Bronchial epithelial cell (primary cell): ENCODE measurements at places on chromosomes 6 and 20. TPM values are rescaled to one million over a fixed set of nuclear protein-coding genes. Genes with fewer than 3 reads are reported as not detected.

DNA sequence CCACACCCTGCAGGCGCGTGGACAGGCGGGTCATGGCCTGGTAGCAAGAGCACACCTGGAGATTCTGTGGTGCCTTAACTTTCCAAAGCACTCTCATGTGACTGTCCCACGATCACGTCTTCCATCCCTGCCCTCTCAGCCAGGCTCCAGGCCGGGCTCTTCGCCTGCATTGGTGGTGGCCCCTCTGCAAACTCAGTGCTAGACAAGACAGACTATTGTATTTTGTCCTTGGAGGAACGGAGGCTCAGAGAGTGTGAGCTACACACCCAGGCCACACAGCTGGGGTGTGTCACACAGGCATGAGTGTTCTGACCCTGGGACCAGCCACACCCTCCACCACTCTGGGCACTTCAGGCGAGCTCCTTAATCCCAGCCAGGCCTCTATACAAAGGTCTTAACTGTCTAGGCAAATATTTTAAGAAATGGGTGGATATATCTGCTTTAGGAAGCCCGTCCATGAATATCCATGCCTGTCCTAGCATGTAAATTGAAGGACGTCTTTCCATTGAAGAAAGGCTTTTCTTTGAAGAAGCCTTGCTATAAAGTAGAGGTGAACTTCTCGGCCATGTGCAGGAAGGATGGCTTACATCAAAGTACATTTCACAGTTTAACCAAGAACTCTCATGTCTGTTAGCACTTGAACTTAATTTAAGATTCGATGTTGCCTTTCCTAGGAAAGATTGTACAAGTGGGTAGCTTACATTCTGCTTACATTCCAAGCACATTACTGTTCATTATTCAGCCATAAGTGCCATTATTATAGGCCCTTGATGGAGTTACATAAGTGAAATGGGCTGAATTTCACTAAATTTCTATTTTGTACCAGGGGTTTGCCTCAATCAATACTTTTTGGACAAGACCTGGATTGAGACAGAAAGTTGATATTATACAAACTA is 263.9 kb downstream of the DLL1 start:
- peak; percentile 78 for DNase-seq

GRCh38 chr6:191487-192312 is 100.6 kb upstream of the DUSP22 start:
- no peak for DNase-seq

DNA sequence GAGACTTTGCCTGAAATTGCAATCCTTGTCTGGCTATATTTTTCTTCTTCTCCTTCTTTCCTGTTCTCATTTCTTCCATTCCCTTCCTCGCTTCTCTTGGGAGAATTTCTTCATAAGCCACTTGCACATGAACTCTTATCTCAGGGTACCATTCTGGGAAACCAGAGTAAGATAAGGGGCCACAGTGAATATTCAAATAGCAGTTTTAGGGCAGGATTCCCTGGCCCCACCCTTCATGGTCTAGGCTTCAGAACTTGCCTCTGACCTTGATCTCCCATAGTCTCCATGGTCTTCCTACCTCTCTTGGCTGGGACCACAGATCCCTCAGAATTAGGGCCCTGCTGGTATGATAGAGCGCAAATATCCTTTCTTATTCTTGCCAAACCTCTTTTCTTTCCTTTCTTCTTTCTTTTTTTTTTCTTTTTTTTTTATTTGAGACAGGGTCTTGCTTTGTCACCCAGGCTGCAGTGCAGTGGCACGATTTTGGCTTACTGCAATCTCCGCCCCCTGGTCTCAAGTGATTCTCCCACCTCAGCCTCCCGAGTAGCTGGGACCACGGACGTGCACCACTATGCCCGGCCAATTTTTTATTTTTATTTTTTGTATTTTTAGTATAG is 123.0 kb upstream of the CITED2 start:
- no peak for DNase-seq

GRCh38 chr20:58708246-58708931 is 15.8 kb downstream of the NPEPL1 start:
- DNase-seq, result no peak

GRCh38 chr6:20335872-20336271 is 65.8 kb upstream of the E2F3 start:
- DNase-seq, result no peak

DNA sequence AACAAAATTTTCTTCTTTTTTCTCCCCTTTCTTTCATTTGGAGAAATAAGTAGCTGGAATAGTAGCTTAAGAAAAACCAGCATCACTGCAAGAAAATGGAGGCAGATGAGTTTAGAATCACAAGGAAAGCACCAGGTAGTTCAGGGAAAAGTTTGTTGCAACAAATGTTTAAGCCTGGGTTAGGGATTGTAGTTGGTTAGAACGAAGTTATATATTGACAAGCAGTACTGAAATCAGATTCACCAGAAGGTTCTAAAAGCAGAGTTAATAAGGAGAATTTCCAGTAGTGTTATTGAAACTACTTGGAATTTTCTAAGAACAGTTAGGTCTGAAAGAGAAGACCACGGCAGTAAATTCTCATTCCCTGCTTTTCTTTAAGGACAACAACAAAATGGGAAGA is 70.2 kb downstream of the BMP2 start:
- no peak for DNase-seq

DNA sequence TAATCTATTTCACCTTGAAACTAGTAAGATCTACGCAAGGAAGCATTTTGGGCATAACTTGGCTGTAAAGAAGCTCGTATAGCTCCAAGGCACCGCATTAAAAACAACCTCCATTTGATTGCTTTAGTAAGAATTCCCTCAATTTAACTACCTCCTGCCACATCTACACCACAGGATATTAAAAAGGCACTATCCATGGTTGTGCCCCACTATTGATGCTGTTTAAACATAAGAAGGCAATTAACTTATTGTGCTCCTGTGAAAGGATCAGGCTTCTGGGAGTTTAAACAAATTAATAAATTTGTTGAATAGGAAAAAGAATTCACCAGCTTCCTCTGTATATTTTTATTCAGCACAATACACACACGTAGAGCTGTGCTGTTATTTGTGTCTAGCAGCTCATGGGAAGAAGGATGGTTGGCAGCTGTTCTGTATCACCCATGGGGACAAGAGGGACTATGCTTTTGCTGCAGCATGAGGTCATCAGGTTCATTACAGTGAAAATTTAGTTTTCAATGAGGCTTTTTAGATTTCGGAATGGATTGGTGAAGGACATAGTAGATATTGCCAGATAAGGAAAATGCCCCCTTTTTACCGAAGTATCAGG is 513.3 kb downstream of the HAO1 start:
- DNase-seq, result no peak

DNA sequence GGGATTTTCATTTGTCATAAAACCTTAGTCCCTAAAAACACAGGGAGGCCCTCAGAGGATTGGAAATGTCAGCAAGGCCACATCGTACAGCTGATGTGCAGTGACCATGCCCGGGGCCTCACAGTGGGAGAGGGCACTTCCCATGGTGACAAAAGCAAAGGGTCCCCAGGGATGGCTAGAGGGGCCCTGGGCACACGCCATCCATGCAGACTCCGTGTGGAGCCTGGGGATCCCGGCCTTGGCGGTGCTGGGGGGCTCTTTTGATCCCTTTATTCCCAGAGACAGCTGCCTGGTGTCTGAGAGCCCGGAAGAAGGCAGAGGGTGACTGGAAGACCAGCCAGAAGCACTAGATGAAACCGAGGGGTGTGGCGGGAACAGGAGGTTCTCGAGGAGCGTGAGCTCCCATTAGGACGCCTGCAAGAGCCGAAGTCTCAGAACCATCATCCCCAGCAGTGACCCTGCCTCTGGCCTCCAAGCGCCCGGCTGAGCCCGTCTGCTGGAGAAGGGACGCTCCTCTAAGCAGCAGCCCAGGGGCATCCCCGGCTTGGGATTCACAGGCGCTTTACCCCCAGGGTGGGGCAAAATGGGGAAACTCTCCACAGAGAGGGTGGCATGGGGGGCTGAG is 49.1 kb upstream of the FRMD1 start:
- no peak for DNase-seq

GRCh38 chr6:118656847-118657451 is 5.6 kb upstream of the CEP85L start:
- DNase-seq, result no peak

GRCh38 chr6:159693894-159694545 is 979 bp upstream of the SOD2 start:
- peak; percentile 91 for DNase-seq

Gene RPP40
- total RNA-seq, result 7.7 and 10.3 TPM in 2 replicates

Gene ZNF311
- total RNA-seq, result 3.8 and 3.9 TPM in 2 replicates

Gene RAD21L1
- under 0.01 TPM in 1 of 2 replicates, not detected in the other for total RNA-seq

Gene ATAT1
- 1.8 and 2.9 TPM in 2 replicates for total RNA-seq
